ENCODE measurements at places on chromosomes 16 and 17.
A peak's percentile ranks its signal among the peaks of the same experiment; 100 is the strongest.

GRCh38 chr17:1216217-1217088 is 36.7 kb upstream of the ABR start:
- no peak for DNase-seq

- DNase-seq = no peak
Measured at GRCh38 chr16:71205482-71206131, 24.9 kb downstream of the HYDIN start.

- peak; percentile 65 for DNase-seq
Measured at GRCh38 chr17:63698886-63699637, 863 bp downstream of the LIMD2 start.

GRCh38 chr17:7855660-7856010 is 769 bp downstream of the TMEM88 start:
- DNase-seq = no peak

- DNase-seq = no peak
Measured at GRCh38 chr17:10871914-10872313, 34.0 kb upstream of the PIRT start.
